ENCODE measurements at places on chromosomes 7 and 10.

- no peak for DNase-seq
Measured at GRCh38 chr7:54145716-54146115, 396.5 kb upstream of the VSTM2A start.

- no peak for DNase-seq
Measured at GRCh38 chr10:78459639-78460037, 426.0 kb downstream of the RPS24 start.

GRCh38 chr7:101128040-101128834, 1.3 kb downstream of the SERPINE1 start:
- DNase-seq: no peak

GRCh38 chr10:28467615-28468014, 65.3 kb upstream of the WAC start:
- no peak for DNase-seq

GRCh38 chr10:13891128-13892000, 304.6 kb downstream of the PRPF18 start:
- no peak for DNase-seq

DNA sequence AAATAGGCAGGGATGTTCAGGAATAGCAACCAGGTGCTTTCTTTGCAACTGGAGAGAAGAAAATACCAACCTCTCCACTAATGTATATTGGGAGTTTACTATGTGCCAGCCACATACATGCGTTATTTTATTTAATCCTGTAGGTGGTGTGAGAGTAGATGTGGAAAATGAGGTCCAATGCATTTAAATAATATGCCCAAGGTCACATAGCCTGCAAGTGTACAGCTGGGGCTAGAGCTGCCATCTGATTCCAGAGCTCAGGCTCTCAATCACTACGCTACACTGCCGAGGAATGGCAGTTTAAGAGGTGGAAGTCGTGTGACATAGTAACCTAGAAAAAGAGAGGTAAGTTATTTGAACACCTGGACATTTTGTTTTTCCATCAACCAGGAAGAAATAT, 277.0 kb downstream of the EXOC4 start:
- no peak for DNase-seq

DNA sequence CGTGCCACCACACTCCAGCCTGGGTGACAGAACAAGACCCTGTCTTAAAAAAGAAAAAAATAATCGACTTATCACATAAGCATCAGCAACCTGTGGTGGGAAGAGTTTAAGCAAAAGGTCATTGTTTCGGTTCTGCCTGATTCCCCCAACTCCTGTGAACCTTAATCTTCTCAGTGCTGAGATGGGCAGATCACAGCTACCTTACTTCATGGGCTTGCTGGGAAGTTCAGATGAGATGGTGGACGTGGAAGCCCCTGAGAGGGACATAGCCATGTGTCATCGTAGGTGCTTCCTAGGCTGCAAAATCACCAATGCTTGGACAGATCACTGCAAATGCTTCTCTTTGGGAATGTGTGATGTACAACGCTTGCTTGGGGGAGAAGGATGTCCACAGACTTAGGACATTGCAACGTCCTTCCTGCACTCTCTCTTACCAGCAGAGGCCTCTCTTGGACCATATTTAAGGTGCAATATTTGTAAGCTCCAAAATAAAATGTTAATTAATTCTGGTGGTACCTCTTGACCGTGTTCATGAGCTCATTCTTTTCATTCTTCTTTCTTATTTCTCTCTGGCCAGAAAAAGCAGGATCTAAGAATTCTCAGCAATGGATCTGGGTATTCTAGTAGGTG, 8.6 kb downstream of the GJD4 start:
- DNase-seq: no peak

DNA sequence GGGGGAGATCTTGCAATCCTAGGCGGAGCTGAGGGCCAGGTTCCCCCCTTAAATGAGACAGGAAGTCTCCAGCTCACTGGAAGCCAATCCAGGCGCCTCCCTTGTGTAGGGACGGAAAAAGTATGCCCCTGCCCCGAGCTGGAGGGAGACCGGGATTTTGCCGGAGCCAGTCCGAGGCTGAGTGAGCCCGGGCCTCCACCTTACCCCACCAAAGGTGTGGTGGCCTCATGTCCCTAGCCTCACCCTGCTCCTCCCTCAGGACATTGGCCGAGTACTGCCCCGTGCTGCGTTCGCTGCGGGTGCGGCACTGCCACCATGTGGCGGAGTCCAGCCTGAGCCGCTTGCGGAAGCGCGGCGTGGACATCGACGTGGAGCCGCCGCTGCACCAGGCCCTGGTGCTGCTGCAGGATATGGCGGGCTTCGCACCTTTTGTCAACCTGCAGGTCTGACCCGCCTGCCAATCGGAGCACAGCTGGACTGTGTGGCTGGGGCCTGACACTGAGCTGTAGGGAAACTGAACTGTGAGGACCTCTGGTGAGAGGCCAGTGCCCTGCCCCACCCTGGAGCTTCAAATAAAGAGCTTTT, 2.0 kb downstream of the FBXL15 start:
- peak; percentile 94 for DNase-seq

DNA sequence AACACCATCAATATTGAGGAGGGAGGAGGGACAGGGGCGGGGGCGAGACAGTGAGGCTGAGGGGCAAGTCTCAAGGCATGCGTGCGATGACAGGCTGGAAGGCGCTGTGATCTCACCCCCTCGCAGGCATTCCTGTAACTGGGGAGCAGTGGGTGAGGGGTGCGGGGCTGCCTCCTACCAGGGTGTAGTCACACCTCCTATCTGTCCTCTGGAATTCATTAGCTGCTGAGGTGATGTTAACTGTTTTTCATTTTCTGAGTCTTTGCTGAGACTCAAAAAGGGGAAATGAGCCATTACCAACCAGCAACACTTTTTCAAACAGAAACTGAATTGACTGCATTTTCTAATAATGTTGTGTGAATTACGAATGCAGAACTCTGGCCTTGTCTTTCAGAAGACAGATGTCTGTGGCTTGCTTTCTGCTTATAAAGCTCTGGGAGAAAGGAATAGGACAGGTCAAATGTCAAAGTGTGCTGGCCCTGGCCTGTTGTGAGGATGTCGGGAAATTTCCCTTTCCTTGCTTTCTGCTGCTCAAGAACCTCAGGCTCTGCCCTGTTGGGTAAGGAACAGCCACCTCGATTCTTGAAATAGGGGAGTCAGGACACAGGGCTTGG, 23.7 kb upstream of the CDH23 start:
- no peak for DNase-seq

GRCh38 chr7:139124084-139124914, 14.8 kb upstream of the ZC3HAV1 start:
- DNase-seq: no peak

DNA sequence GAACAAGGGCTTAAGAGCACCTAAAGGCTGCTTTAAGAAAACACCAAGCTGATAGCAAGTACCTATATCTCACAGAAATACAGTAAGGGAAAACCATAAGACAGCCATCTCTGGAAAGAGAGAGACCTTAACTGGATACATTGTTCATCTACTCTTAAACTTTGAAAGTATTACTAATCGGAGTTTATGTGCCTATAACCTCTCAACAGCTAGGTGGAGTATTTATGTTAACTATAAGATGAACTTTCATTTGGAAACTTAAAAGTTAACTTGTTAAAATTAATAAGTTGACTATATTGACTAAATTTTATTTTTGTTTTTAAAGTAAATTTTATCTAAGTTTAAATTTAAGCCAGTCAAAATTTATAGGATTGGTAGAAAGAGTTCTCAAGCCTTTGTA, 90.6 kb downstream of the USP6NL start:
- DNase-seq: no peak

DNA sequence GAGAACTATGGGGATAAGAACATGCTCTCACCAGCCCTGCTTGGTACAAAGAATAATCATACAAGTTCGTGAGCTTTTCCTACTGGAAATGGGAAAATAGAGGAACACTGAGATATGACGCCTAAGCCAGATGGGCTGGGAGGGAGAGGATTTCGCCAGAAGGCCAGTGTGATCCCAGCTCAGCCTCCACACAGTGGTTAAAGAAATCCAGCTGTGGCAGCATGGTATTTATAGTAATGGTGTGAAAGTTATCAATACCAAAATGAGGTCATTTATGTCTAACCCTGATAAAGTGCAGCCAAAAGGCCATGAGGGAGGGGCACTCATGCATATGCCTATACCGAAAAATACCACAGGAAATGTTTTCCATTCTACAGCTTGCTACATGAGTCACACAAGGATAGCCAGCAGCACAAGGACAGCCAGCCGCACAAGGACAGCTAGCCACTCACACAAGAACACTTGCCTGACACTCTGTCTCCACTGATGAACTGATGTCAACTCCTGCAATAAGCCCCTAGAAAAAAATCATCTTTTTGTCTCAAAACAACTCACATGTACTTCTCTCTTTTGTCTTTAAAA, 49.4 kb downstream of the FRMPD2 start:
- DNase-seq: peak; percentile 79

All from esophagus muscularis mucosa (tissue), 4 donors.